ENCODE measurements at places on chromosomes 7 and 10.

GRCh38 chr10:16941067-16941466 is 123.8 kb upstream of the RSU1 start:
- DNase-seq = no peak

DNA sequence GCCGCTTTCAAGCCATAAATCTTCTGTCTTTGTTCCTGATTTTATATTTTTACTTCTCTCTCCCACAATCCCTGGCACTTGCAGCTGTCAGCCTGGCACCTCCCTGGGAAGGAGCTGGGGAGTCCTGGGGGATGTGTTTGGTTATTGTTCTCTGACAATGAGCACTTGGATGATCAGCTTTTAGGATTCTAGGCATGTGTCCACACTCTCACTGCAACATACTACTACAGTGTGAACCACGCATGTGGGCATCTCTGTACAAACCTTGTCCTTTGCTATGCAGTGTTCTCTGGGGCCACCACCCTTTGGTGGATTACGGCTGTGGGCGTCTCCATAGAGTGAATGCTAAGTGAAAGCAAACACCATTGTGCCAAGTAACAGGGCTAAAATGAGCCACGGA is 168.4 kb upstream of the KMT2E start:
- DNase-seq = no peak

DNA sequence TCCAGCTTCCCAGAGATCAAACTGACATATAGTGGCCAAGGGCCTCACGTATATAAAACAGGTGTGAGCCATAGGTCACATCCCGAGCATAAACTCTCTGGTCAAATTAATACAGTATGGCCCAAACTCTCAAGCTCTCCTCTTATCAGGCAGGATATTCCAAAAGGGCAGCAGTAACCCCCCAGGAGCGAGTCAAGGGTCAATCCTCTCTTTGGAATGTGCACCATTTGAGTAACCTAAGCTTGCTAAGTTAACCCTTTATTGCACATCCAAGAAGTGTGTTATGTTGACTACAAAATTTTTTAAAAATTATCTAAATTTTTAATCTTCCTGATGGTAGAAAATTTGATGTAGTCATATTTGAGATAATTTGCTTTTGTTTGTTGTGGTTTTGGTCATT is 4.5 kb upstream of the TRIM24 start:
- DNase-seq = no peak

GRCh38 chr7:87474533-87475358 is 734 bp downstream of the ABCB4 start:
- DNase-seq = no peak

DNA sequence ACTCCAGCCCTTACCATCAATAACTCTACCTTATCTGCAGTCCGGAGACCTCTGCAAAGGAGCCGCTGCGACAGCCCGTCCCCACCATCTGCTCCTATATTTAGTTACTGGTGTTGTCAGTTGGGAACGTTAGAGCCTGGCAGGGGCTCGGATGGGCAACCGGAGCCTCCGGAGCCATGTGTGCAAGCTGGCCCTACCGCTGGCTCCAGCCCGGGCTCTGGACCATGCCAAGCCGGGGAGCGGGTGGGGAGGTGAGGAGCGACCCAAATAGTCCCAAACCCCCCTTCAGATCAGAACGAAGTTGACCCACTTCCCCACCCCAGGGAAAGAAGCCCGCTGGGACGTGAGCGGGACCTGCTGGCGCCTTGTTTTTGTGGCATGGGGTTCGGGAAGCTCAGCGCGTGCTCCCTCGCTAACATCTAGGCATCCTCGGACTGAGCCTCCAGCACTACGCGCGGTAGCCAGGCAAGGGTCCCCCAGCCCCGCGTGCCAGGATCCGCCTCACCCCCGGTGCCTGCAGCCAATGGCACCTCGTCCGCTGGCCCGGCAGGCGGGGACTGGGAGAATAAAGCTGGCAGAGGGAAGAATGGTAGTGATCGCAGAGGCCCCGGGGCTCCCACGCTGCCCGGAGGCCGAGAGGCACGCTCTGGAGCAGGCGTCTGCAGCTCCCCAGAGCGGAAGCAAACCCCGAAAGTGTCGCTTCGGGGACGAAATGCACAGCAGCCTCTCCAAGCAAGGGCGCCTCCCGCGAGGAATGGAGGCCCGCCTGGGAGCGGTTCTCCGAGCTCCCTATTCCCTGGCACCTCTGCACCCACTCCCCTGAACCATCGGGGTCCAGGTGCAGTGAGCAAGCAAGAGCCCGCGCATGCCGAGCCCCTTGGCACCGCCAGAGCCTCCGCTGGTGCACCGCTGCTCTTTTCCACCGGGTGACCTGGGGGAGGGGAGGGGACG is 679 bp downstream of the LRRC20 start:
- peak; percentile 34 for DNase-seq

DNA sequence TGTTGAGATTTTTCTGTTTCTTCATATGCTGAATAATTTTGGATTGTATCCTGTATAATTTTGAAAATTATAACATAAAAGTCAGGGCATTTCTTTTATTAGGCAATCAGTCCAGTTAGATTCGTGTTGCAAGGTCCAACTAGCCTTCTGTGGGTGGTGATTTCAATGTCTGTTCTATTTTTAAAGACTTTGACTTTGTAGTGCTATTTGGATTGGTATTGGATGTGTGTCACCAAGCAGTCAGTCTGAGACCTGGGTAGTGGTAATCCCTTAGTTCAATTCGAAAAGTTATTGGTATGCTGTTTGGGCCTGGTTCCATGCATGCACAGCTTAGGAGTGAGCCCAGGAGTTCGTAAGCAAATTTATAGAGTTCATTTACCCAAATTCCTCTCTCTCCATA is 82.2 kb downstream of the EPDR1 start:
- DNase-seq = no peak

- no peak for DNase-seq
Observed at GRCh38 chr7:15370441-15370840, 191.4 kb downstream of the AGMO start.

DNA sequence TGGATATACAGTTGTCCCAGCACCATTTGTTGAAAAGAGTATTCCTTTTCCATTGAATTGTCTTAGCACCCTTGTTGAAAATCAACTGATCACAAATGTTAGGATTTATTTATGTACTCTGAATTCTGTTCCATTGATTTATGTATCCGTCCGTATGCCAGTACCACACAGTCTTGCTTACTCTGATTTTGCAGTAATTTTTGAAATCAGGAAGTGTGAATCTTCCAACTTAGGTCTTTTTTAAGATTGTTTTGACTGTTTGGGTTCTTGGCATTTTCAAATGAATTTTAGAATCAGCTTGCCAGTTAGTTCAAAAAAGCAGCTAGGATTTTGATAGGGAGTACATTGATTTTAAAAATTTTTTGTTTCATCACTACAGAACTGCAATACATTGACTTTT is 23.7 kb downstream of the CDK13 start:
- DNase-seq = no peak

- no peak for DNase-seq
Observed at GRCh38 chr10:36251068-36251467, 609.0 kb upstream of the FZD8 start.

DNA sequence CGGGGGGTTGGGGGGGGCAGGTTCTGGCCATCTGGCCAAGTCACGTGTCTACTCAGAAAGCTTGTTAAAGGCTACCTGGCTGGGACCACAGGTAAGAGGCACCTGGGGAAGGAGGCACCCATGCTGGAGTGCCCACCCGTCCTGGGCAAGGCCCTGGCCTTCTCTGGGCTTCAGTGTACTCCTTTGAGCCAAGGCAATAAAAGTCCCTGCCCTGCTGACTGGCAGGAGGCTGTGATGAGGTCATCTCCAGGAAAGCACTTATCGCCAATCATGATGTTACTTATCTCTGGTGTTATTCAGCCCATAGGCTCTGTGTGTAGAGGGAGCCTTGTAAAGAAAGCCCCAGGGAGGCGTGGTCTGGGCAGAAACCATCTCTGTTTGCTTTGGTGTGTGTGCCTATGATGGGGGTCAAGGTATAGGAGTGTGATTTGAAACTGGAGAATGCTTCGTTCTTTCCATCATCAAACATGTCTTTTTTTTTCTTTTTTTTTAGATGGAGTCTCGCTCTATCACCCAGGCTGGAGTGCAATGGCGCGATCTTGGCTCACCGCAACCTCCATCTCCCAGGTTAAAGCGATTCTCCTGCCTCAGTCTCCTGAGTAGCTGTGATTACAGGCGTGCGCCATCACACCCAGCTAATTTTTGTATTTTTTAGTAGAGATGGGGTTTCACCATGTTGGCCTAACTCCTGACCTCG is 2.5 kb upstream of the CLDN4 start:
- no peak for DNase-seq

DNA sequence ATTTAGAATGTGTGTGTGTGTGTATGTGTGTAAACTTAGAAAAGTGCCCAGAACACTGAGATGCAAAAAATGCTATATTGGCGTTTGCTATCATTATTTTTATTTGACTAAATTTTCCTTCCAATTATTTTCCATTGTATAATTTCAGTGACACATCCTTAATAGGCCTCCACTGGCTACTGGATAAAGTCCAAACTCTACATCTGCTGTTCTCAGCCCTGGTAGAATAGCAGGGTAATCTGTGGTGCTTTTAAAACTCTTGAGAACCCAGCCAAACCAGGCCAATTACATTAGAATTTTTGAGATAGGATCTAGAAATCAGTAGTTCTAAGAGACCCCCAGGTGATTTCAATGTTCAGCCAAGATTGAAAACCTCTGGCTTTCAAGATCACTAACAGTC is 66.4 kb downstream of the ZNF503 start:
- no peak for DNase-seq

- DNase-seq = no peak
Observed at GRCh38 chr10:65719790-65720189, 1206.0 kb upstream of the LRRTM3 start.

DNA sequence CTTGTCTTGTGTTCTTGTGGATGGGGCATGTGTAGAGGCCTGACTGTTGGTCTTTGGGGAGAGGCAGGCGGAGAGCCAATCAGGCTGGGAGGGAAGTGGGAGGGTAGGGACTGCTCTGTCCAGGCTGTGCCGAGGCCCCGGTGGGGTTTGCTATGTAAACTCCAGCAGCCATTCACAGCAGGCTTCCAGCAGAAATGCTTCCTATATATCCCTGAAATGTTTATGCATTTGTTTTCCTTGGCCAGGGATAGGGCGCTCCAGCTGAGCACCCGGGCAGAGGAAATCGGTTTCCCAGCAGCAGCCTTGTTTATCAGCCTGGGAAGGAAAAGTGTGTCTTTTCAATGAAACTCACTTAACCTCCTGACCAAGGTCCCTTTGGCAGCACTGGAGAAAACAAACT is 18.3 kb upstream of the AQP1 start:
- DNase-seq = no peak

- DNase-seq = no peak
Observed at GRCh38 chr7:11485636-11486035, 346.4 kb downstream of the THSD7A start.

DNA sequence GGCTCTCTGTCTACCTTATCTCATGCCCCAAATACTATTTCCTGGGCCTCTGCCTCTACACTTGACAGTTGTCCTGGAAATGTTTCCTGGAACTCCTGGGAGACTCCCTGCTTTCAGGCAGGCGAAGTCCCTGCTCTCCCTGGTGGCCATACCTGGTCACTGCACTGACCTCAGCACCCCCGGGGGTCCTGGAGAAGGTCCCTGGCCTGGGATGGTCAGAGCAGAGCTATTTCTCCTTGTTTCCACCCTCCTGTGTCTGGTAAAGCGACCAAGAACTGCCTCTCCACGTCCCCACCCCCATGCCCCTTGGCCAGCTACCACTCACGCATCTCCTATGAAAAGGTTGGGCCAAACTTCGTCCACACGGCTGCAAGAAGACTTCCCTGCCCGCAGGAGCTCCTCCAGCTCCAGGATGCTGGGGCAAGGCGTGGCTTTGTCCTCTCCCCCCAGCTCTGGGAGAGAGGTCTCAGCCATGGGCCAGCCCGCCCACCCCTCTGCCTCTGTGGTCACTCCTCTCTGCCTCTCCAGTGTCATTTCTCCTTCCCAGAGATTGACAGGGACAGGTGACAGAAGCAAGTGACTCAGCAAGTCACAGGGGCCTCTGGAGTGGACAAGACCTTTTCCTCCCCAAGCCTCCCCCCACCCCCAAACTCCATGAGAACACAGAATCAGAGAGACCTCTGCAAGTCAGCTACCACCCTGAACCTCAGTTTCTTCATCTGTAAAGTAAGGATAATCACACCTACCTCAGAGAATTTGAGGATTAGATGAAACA is 2.6 kb upstream of the SAMD8 start:
- DNase-seq = no peak

GRCh38 chr10:26681076-26681475 is 16.4 kb upstream of the PDSS1 start:
- no peak for DNase-seq

- no peak for DNase-seq
Observed at GRCh38 chr7:156759143-156759542, 118.6 kb downstream of the RNF32 start.

DNA sequence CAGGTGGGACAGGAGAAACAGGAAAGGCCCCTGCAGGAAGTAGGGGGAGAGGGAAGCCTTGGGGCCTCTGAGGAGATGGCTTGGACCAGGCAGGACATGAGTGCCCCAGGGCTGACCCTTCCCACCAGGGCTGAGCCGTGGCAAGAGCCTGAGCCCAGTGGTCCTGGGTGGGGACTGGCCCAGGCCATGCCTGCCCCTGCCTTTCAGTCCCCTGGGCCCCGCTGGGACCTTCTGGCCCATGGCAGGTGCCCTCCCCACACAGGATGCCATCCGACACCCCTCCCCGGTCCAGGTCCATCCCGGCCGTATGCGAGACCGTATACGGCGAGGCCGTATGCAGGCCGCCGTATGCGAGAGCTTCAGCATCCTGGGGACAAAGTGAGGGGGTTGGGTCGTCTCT is 2.0 kb downstream of the GRIFIN start:
- DNase-seq = no peak

DNA sequence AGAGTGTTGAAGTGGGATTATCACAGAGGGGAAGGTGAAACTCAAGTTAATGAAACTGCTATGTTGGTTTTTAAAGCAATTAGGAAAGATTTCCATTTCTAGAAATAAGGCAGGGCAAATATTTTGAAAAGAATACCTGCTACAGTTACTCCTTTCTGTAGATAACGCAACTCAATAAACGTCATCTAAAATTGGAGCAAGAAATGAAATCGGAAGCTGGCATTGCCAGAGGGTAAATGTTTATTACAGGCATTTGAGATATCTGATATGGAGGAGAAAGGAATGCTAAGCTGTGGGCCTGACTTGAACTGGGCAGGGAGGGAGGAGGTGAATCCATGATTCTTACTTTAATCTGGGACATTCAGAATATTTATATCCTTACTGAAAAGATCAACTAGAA is 217.0 kb upstream of the ADARB2 start:
- DNase-seq = no peak

DNA sequence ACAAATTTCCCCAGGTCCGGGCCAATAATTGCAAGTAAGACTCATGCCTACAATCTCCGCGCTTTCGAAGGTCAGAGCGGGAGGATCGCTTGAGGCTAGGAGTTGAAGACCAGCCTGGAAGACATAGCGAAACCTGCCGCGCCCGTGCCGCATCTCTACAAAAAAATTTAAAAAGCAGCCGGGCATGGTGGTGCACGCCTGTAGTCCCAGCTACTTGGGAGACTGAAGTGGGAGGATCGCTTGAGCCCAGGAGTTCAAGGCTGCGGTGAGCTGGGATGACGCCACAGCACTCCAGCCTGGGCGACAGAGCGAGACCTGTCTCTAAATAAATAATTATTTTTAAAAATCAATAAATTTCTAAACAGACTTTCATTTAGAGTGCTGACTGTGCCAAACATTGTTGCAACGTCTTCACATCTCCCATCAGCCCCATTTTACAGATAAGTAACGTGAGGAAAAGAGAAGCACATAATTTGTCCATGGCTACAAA is 494 bp upstream of the CFAP43 start:
- DNase-seq = no peak

GRCh38 chr7:149692557-149692982 is 80.8 kb downstream of the ZNF467 start:
- no peak for DNase-seq
